Cortex of kidney (tissue), 1 donor: ENCODE measurements at places on chromosomes 12 and 14.

- DNase-seq, result no peak
Observed at GRCh38 chr12:64923536-64923935, 99.1 kb downstream of the TBC1D30 start.

GRCh38 chr14:36105401-36105800 is 71.1 kb downstream of the PTCSC3 start:
- DNase-seq, result no peak

DNA sequence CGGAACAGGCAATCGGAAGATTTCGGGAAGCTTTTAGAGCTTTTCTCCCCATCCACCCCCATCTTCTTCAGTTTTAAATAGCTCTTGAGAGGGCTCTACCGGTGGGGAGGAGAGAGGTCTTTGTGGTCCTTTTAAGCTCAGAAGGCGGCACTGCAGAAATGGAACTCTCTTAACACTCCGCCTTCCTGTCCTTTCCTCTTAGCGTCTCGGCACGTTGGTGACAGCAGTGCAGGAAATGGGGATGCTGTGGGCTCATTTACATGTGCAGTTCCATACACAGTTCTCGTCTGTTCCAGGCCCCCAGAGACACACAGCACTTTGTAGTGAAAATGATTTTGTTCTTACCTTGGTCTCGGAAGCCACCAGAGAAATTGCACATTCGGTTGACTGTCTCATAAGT is 50.4 kb upstream of the RIN3 start:
- DNase-seq, result no peak

DNA sequence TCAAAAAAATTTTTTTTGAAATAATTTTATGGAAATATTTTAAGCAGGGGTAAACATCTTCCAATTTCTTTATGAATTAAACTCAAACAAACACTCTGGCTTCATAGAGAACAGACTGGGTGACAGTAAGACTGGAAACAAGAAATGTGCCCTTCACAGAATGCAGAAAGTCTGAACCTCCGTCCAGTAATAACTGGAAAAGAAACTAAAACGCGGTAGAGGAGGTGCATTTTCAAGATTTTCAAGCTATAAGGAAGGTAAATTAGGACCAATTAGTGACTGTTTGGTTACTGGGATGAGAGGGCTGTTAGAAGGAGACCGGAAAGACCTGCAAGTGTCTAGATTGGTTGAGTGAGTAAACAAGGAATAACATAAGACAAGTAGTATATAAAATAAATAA is 245.7 kb downstream of the CEP128 start:
- DNase-seq, result no peak

GRCh38 chr14:69654116-69654515 is 42.7 kb downstream of the SUSD6 start:
- DNase-seq, result no peak

DNA sequence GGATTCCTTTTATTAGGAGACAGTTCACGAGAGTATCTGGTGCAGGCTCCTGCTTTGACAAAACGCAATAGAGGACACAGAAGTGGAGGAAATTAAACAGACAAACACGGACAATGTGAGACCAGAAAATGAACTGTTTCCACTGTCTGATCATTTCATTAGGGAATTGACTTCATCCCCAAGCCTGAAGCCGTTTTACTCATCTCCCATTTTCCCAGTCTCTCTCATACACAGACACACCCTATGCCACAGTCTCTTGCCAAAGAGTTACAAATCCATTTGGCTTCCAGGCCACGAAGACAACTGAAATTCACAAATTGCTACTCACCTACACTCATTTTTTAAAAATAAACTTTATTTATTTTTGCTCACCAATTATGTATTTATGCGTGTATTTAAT is 1087.8 kb upstream of the TMEM132C start:
- DNase-seq, result no peak

GRCh38 chr12:66684222-66684621 is 5.3 kb upstream of the GRIP1 start:
- DNase-seq, result no peak

DNA sequence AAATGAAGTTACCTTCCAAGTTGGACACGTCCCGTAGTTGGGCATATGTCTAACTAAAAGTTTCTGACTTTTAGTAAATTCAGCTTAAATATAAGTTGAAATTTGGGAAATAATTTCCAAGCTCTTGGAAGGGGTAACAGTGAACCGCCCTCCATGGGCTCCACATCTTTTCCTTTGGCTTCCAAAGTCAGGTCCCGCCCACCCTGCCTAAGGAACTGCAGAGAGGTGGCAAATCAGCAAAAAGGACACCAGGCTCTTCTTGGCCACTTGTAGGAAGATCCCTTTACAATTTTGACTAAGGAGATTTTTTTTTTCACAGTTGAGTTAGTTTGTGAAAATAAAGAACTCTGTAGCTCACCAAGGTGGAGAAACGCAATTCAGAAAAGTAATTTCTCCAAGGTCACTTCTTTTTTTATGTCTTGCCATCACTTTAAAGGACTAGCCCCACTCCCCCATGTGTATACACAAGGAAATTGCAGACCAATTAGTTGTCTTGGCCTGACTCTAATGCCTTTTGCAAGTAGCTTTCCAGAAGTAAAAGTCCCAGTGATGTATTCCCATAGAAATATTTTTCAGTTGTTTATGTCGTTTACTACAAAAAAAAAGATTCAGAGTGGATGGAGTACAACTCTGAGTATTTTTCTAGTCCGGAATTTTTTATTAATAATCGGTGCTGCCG is 181.2 kb downstream of the PELI2 start:
- DNase-seq, result no peak

DNA sequence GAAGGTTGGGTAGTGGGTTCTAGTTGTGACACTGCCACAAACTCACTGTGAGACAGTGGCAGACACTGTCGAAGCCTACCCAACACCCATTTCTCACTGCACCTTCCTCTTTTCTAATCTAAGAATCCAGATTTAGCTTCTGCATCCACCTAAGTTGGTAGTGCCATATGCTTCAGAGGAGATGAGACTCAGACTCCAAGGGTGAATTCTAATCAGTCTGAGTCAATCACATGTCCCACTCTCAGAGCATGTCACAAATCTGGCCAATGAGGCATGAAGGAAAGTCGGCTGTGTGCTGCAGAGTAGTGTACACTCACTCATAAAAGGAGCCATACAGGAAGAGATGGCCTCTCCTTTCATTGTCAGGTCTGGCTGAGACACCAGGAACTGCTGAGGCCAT is 102.1 kb upstream of the RAP1B start:
- DNase-seq, result no peak

- no peak for DNase-seq
Observed at GRCh38 chr12:131137836-131138637, 184.3 kb downstream of the ADGRD1 start.

- no peak for DNase-seq
Observed at GRCh38 chr14:54857830-54858269, 44.8 kb downstream of the GCH1 start.

DNA sequence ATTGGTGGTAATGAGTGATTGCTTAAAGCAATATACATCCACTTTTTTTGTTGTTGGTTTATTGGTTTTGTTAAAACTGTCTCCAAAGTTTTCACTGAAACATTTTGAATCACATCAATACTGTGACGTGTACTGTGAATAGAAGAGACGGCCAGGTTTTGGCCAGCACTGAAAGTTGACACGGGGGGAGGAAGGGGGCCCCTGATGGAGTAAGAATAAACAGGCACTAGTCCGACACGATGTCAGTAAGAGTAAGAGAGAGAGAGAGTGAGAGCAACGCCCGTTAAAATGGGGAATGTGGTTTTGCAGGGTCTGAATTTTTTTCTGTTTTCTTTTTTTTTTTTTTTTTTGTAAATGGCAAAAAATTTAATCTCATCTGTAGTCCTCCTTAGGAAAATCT is 14.7 kb downstream of the PEBP1 start:
- no peak for DNase-seq

- DNase-seq, result no peak
Observed at GRCh38 chr14:82345184-82345583, 811.5 kb upstream of the SEL1L start.

DNA sequence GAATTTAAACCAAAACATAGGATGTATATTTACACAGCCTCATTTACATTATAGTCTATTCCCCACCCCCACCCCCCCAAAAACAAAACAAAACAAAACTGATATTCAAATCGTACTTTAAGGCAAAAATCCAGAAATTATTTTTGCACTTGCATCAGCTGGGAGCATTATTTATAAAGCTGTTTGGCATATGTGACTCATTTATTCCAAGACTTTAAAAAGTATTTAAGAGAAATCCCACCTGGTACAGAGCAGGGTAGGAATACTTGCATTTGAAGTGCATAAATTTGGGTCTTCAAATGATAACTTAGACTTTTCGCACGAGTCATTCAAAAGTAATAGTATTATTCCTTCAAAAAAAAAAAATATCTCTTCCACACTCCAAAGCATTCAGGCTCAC is 1.1 kb downstream of the KLHL28 start:
- DNase-seq, result no peak

DNA sequence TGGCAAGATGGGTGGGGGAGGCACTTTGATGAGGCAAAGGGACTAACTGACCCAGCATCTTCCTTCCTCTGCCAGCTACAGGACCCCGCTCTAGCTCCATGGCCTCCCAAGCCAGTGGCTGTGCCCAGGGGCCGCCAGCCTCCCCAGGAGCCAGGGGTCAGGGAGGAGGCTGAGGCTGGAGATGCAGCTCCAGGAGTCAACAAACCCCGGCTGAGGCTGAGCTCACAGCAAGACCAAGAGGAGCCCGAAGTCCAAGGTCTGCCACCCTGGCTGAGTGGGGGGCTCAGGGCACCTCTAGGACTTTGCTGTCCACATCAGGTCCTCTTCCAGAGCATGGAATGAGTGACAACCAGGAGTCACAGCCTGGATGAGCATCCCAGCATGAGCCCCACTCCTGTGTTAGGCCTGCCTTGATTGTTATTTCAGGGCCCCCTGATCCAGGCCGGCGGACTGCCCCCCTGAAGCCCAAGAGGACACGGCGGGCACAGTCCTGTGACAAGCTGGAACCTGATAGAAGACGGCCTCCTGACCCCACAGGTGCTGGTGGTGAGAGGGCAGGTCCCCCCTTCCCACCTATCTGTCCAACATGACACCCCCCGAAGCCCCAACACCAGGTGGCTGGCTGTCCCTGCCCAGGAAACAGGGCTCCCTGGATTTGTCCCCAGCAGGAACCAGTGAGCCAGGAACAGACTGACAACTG is 2.5 kb upstream of the CPNE6 start:
- DNase-seq, result no peak

- DNase-seq, result no peak
Observed at GRCh38 chr14:32352631-32353030, 23.5 kb downstream of the AKAP6 start.

DNA sequence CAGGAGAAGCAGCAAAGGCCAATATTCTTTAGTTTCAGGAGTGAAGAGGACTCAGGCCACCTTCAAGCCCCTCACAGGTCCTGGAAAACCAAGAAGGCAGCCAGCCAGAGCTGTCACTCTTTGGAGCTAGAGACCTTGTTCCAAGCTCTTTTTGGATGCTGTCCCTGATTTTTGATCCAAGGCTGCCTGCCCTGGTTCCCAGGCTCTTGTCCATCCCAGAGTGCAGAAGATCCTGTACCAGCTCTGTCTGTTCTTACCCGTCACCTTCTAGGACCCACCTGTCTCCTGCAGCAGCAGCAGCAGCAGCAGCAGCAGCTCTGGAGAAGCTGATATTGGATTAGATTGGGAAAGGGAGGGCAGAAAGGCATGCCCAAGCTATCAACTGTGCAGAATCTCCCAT is 157.1 kb upstream of the NEDD1 start:
- no peak for DNase-seq

DNA sequence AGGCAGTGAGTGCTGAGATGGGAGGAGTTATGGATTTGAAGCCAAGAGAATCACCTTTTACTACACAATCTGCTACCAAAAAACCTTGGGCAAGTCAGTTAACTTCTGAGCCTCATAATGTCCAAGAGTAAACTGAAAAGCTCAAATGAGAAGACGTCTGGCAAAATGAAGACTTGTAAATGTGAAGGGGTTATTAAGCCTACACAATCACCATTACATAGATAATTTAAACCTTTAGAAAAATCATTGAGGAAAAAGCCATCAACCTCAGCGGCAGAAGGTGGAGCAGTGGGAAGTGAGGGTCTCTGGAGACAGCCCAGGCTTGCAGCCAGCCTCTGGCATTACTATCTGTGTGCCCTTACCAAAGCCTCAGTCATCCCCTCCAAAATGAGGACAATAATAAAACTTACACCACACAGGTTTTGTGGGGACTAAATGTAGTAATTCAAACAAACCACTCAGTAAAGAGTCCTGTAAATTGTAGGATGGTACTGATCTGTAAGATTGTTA is 50.5 kb upstream of the CCDC175 start:
- DNase-seq, result no peak

DNA sequence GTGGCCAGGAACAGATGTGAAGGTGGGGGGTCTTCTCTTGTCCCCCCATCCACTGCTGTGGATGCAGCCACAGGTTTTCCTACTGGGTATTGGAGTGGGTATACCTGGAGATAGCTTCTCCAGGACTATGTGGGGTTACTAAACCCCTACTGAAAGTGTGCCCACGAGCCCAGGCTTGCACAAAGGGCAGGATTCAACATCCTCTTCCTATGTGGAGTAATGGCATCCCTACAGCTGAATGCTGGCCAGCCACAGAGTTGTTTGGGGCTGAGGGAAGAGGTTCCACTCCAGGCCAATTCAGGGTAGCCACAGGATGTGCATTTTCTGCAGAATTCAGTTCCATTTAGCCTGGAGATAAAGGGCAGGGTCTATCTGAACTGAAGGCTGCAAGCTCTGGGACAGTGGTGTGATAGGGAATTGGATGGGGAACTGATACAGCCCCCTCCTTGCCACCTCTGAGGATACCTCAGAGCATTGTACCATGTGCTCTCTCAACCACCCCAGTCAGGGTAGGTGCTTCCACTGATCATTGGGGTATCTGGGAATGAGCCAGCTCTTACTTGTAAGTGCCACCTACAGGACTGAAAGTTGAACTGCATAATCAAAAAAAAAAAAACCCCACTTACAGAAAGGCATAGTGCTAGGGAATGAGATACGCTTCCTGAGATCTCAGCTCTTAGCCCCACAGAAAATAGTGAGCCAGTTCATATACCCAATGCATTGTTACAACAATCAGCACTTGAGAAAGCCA is 187.1 kb downstream of the KITLG start:
- DNase-seq, result no peak

- no peak for DNase-seq
Observed at GRCh38 chr12:102946042-102946441, 11.4 kb upstream of the ASCL1 start.

- DNase-seq, result no peak
Observed at GRCh38 chr12:65836419-65837197, 12.3 kb downstream of the HMGA2 start.

DNA sequence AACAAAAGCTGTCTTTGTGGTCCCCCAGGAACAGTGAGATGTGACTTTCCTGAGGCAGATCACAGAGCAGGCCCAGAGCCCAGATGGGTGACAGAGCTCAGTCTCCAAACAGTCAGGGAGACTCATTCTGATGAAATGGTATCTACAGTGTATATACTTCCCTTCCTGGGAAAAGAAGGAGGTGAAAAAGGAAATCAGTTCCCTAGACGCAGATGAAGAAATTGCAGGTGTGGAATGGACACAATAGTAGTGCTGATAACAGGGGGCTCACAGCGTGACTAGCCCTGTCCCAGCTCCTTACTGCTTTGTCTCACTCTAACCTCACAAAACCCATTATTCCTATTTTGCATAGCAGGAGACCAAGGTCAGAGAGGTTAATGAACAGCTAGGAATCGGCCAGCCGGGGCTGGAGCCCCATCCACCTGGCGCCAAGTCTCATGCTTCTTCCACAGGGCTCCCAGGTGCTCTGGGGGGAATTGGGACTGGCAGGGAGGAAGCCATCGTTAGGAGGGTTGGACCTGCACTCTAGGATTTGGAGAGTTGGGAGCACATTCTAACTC is 11.9 kb downstream of the KCNH3 start:
- no peak for DNase-seq
